ENCODE measurements at places on chromosomes 2 and 18.
A peak's percentile ranks its signal among the peaks of the same experiment; 100 is the strongest.

DNA sequence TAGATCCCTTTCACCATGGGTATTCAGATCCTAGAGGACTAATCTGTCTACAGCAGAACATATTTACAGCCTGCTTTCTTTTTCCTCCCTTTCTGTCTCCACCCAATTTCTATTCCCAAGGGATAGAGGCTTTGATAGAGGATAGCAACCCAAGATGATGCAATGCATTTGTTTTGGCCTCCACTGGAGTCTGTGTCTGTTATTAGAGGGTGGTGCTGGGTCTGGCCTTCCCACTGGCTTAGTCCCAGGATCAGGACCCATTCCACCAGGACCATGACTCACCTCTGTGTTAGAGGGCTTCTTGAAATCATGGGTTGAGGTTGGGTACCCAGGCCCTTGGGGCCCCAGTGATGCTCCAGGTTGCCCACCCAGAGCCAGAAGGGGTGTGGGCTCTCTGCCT, 239.7 kb upstream of the TNP1 start:
- no peak for DNase-seq

DNA sequence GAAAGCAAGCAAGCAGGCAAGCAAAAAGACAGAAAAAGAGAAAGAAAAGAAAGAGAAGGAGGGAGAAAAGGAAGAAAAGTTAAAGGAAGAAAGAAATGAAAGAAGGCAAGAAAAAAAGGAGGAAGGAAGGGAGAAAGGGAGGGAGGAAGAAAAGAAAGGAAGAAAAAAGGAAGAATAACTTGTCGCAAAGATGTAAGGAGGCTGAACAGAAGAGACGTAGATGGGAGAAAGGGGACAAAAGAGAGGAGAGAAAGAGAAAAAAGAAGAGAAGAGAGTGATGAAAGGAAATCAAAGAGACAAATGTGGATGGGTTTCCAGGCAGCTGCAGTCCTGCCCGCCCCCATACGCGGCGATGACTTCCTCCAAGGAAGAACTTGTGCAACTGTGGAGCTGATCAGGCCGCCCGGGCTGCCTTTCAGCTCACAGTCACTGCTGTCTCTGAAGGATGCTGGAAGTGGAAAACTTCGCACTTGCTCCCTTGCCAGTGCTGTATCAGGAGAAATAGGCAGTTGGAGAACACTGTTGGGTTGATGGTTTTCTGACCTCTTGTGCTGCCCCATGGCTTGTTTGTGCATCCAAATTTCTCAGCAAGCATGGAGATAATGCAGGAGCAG, 52.9 kb downstream of the TRIB2 start:
- no peak for DNase-seq

- no peak for DNase-seq
These were observed 7.0 kb downstream of the G6PC2 start for GRCh38 chr2:168907940-168908662.

GRCh38 chr2:46076251-46076650, 221.0 kb upstream of the EPAS1 start:
- DNase-seq, result no peak

DNA sequence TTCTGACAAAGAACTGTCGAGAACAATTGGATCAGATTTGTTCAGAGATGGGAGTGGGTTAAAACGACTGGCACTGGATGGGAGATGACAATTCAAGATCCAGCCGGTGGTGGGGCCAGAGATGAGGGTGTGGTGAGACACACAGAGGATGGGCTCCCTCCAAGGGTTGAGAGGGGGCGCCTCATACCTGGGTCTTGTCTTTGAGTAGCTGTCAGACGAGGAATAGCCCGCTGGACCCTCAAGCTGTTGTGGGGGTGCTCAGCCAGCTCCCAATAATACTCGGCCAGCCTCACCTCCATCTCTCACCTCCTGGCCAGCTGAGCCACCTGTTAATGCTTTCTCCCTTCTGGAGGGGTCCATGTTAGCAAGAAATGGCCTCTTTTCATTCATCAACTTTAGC, 14.0 kb downstream of the INPP5D start:
- DNase-seq, result no peak

DNA sequence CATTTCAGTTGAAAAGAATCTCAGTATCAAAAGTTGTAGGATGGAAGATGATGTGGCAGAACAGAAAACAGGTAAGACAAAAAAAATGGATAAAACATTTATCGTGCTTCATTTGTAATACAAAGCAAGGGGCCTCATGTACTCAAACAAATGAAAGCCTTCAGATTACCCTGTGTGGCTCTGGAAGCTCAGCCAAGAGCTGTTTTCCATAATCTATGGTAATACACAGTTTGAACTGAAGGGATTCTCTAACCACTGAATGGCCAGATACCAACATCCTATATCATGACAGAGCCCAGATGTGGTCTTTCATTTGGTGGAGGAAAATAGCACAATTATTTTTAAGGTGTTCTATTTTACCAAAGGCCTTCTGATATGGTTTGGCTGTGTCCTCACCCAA, 272.1 kb upstream of the RND3 start:
- no peak for DNase-seq

DNA sequence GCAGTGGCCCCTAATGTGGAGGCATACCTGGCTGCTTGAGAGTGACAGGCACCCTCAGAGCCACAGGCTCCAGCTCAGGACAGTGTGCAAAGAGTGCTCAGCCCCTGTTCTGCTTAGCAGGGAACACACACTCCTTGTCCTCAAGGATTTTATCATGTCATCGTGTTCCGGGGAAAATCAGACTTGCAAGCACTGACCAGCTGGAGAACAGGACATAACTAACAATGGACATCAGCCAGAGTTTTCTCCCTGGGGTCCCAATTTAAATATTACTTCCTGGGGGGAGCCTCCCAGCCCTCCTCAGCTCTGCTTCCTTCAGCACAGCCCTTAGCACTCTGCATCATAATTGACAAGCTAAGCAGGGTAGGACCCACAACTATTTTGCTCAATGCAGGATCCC, 175.4 kb upstream of the ACAA2 start:
- DNase-seq, result no peak

DNA sequence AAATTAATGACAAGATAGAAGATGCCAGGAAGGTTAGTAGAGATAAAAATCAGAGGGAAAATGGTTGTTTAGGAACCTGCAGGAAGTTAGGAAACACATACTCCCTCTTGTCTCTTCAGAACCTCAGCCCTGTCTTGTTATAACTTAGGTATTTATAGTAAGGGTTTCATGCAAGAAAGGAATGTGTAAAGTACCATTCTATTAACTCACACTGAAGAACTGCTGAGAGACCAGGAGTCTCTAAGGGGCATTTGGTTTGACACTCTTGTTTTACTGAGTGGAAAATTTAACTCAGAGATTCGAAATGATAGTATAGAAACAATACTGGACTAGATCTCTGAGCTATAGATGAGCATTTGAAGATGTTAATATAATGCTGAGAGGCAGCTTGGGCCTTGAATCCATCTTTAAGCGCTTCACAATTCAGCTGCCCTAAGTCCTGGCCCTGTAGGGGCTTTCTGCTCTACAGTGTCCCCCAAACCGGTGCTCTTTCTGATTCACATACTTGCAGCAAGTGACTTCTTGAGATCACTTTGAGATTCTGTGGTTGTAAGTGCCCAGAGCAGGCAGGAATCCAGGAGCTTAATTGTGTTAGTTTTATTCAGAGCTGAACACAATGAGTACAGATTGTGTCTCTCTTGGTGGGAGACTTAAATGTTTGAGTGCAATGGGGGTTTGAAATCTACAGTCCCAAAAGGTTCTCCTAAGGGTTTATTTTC, 235.0 kb upstream of the RGPD4 start:
- DNase-seq, result no peak

DNA sequence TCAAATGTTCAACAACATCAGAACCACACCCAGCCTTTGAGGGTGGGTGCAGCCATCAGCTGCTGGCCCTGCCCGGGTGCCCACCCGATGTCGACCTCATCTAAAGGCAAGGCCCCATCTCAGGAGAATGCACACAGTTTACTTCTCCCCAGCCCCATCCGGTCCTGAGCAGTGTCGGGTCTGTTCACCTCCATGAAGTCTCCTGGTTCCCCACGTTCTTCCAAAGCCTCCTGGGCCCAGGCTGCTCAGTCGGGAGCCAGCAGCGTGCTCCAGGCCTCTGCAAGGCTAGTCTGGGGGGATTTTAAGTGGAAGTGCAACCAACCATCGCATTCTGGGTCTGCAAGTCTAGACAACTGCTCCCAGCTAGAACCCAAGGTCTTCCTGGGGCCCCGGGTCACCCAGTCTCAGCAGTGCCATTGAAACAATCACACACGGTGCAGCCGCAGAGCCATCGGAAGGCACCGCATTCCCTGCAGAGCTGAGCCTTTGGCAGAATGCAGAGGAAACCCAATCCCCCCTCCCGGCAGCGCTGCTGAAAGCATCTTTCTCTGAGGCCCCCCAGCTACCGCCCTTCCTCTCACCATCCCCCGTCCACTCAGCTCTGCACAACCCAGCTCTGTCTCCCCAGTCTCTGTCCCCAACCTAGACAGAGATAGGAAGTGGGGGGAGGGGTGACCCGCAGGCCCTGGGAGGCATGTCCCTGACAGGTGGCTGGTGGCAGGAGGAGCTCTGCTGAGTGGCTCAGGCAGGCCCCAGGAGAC, 8.5 kb downstream of the ESPNL start:
- DNase-seq, result no peak

GRCh38 chr2:210519594-210519993, 36.8 kb upstream of the CPS1 start:
- DNase-seq, result no peak

DNA sequence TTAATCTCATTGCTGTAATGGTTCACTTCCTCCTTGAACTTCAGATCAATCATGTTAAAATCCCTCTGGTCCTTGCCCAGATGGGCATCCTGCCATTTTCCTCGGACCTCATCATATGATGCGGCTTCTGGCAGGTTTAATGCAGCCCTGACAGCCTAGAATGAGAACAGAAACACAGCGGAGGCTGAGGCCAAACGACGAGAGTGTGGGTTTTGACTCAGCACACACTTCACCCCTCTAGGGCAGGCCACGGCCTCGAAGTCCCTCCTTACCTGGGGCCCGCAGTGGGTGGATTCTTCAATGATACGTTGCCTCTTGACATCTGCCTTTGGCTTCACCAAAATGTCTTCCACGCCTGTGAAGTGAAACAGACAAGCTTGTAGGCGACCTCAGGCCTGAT, 56.8 kb downstream of the POLR1A start:
- no peak for DNase-seq

DNA sequence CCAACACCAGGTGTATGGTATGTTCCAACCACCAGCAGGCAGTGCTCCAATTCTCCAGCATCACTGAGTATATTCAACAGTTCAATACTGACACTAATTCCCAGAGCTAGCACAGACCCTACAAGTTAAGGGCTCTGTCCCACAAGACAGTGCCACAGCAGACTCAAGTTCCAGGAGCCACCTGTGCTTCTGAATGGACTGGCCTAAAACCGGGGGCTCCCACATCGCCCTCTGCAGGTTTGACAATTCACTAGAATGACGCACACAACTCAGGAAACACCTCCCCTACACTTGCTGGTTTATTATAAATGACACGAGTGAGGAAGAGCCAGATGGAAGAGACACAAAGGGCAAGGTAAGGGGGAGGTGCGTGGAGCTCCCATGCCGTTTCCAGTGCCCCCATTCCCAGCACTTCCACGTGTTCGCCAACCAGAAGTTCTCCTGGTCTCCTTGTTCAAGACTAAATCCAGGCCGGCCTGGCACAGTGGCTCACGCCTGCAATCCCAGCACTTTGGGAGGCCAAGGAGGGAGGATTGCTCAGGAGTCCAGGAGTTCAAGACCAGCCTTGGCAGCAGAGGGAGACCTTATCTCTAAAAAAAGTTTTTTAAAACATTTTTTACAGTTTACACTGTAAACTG, 12.2 kb upstream of the ATP6V1B1 start:
- DNase-seq, result no peak

GRCh38 chr2:179020156-179020750, 29.7 kb downstream of the CCDC141 start:
- peak; percentile 55 for DNase-seq

DNA sequence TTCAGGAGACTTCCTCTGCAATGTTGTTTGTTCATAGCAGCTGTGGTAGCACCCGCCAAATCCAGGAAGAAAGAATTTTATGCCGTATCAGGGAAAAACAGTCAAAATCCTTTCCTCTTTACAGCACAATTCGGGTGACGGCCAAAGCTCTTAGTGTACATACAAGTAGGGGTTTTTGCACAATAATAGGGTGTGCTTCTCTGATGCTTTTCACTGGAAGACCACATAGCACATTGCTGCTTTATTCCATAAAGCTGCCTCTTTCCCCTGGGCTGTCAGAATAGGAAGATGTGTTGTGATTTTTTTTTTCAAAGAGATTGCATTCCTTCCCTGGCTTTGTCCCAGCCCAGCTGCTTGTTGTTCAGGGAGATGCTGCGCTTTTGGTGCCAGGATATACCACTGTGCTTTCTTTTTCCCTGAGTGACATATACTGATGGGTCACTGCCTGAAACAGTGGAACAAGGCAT, 27.2 kb upstream of the LANCL1 start:
- no peak for DNase-seq

DNA sequence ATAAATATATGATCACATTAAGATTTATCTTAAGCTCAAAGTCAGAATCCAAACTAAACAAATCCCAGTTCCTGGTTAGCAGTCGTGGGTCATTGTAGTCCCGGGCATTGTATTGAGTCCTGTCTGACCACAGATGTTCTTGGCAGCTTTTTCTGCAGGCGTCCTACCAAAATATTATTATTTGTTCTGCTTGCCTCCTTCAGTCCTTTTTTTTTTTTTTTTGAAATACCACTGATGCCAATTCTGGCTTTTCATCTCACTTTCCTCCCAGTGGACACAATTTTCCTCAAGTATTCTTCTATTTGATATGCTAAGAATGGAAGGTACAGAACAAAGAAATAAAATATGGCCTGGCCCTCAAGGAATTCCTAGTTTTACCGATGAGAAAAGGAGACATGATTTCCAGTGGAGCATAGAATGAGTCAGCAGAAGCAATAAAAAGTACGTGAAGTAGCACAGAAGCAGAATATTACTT, 151.6 kb downstream of the CSRNP3 start:
- DNase-seq, result no peak

GRCh38 chr2:234986876-234987720, 35.3 kb downstream of the SH3BP4 start:
- no peak for DNase-seq

GRCh38 chr18:73653827-73654226, 493.8 kb downstream of the FBXO15 start:
- DNase-seq, result no peak

DNA sequence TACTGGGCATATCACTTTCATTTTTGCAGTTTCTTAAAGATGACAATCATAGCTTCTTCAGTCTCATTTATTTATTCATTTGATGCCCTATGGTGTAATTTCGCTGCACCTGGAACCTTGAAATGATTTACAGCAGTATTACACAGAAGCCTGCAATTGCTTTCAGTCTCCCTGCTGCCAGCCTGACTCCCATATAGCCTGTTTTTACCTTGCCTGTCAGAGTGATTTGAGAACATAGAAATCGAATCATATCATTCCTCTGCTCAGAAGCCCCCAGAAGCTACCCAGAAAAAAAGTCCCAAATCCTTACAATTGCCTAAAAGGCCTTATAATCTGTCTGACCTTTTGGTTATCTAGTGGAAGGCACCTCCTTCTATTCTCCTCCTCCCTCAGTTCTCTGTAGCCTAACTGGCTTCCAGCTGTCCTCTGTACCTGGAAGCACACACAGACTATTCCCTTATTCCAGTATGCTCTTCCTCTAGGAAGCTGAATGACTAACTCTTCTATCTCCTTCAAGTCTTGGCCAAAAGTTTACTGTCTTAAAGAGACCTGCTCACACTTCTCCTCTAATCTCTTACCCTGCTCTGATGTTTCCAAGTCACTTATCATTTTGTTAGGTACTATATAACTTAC, 12.6 kb downstream of the SCN3A start:
- DNase-seq, result no peak

Measured in activated CD4-positive, alpha-beta T cell treated with anti-CD3 and anti-CD28 coated beads, Interleukin-2, amount 50 U/mL, for 48 hours (primary cell).